Glomerular endothelial cell (primary cell): ENCODE measurements at places on chromosomes 2 and 18.

DNA sequence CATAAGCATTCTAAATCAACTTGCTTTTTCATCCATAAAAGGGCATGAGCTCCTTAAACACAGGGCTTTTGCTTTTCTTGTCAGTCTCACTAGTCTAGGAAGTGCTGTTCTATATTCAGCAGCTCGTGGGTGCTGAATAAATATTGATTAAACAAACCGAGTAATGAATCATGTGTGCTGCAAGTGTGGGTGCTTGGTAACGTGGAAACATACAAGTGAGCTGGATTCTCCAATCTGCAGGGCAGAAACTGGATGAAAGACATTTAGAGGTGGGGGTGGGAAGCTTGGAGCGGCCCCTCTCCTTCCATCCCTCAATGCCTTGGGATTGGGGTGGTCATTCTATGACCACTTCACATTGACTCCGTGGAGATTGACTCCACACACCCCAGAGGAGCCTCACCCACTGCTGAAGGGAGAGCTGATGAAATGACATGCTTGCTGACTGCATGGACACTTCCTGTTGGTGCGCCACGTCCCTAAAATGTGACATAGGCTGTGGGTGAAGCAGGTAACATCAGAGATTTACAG, 114.6 kb downstream of the DOCK10 start:
- no peak for DNase-seq

DNA sequence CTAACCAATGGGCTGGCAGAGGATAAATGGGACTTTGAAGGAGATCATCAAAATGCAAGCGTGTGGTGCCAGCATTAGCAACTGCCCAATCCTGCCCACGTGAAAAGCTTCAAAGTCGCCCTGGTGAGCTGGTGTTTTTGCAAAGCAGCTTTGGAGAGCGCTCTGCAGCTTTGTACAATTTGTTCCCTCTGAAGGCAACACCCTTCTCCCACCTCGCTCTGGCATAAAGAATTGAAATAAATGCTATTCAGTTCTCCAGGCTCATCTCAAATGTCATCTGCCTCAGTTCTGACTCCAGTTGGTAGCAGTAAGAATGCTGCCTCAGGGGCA, 3.5 kb downstream of the COPS9 start:
- no peak for DNase-seq

GRCh38 chr2:28408764-28409599, 16.3 kb downstream of the FOSL2 start:
- no peak for DNase-seq

GRCh38 chr2:234494361-234495250, 2.3 kb downstream of the ARL4C start:
- no peak for DNase-seq

- no peak for DNase-seq
Measured at GRCh38 chr2:42047488-42048298, at the start of gene PKDCC. Gene PKDCC (plus strand): TSS chr2:42048021. CDS start chr2:42048200, 179 bp downstream.

- DNase-seq = no peak
Measured at GRCh38 chr2:152716805-152717227, 445 bp downstream of the PRPF40A start.

DNA sequence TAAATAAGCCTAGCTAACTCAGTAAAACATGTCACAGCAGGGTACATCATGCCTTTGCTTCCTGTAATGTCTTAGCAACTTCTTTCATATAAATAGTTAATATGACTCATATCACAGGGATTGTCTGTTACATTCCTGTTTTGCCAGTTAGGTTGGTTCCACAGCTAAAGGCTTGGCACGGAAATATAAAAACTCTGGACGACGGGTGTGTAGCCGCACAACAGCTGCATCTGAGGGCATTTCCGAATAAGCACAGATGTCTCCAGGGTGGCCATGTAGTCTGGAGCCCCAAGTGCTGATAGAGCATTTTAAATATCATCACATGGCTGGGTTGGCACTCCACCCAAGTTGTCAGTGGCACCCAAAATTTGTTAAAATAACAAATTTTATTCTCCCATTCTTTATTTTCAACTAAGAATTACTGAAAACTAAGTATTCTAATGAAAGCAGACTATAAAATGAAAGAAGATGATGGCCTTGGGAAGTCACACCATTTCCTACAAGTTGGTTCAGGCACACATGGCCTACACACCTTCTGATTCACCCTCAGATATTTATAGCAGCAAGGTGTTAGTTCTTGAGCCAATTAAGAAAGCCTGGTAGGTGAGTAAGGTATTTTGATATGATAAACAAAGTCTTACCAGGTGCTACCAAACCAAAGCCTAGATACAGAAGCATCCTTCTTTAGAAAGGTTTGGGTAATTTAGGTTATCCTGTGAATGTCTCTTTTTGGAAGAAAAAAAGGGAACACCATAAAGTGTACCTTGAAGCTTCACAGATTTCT, 61.8 kb upstream of the STK17B start:
- DNase-seq = peak; percentile 86

DNA sequence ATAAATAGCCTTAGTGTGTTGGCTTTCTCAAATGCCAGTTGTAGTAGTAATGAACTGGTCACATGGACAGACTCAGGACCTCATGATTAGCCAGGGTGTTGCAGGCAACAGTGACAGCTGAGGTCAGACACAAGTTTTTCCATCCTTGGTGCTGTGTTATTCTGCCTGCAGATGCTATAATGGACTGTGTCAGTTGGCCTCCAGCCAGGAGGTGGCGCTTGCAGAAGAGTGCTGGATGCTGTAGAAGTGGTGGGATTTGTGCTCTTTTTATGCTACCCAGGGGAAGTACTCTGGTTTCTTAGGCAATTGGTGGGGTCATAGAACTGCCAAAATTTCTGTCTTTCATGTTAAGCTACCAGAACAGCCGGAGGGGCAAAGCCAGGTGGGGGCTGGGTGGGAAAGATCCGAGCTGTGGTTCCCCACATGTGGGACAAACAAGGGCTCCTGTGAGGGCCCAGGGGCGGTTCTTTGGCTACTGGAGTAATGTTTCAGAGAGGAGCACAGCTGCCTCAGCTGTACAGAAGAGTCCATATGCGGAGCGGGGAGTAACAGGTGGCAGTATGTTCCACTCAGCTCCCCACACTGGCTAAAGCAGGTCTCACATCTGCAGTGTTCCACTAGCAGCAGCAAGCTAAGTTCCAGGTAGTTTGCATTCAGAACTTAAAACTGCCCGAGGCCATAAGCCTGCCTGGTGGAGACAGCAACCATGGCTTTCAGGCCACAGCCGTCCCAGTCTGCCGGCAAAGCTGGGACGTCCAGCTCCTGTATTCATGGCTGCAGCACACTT, 104.4 kb downstream of the GULP1 start:
- DNase-seq = no peak

- DNase-seq = no peak
Measured at GRCh38 chr2:18762667-18763066, 173.3 kb upstream of the NT5C1B start.

DNA sequence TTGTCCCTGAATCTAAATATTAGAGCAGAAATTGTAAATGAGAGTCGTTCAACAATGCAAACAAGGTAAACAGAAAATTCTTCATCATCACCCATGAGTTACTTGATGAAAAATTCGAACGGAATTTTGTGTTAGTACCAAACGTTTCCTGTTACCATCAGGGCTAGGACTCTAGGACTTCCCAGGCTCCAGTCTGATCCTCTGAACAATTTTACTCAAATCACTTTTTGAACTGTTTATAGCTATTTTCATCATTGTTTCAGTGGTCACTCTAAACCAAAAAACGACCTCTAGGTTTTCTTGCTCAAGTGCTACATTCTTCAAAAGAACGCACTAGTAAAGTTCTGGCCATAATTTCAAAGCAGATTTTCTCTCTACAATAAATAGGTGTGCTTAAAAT, 273.3 kb downstream of the MREG start:
- DNase-seq = no peak

- no peak for DNase-seq
Measured at GRCh38 chr2:195683174-195683573, 26.1 kb downstream of the SLC39A10 start.

DNA sequence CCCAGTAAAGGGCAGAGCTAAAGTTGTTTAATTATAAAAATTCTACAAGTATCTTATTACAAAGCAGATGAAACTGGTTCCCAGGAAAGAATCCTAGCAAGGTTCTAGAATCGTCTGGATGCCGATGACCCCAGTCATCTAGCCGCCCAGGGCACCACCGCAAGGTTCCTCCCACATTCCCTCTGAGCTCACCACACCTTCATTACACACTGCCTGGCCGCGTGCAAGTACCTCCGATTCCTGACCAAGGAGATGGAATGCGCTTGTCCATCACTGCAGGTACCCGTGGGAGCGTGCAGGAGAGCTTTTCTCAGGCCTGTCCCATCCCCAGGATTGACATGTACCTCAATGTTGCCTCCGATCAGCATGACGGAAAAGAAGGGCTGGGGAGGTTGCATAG, 158.5 kb downstream of the LAMA1 start:
- DNase-seq = no peak

- DNase-seq = no peak
Measured at GRCh38 chr2:212938144-212938793, 213.1 kb downstream of the IKZF2 start.

DNA sequence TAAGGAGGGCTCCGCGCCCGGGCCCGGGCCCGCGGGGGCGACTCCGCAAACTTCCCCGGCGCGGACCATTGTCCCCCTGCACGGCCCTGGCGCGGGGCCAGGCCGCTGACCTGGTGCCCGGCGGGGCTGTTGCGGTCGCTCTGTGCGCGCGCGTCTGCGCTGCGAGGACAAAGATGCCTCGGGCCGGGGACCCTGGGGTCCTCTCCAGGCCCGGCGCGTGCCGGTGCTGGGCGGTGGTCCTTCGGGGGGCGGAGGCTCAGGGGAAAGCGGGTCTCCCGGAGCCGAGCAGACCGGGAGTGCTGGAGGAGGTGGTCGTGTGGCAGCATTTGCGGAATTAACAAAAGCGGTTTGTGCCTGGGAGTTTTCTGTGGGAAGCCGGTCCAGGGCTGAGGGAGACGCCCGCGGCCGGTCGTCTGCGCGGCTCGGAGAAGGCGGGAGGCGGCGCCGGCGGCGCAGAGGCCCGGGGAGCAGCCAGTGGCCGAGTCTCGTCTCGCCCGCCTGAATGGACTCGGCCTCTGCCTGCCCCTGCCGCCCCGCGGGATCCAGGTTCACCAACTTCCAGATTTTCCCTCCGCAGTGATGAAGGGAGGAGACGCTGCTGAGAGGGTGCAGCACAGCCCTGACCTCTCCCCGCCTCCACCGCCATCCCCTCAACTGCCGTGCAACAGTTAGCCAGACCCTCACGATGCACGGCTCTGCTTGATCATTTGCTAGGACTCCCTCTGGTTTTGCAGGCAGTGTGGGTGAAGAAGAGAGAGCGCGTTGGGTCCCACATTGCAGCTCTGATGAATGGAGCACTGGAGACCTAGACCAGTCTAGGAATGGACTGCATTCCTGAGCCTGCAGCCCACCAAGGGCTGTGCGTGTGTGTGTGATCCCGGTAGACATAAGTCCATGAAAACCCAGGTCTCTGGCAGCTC, 705 bp downstream of the EFR3B start:
- no peak for DNase-seq

DNA sequence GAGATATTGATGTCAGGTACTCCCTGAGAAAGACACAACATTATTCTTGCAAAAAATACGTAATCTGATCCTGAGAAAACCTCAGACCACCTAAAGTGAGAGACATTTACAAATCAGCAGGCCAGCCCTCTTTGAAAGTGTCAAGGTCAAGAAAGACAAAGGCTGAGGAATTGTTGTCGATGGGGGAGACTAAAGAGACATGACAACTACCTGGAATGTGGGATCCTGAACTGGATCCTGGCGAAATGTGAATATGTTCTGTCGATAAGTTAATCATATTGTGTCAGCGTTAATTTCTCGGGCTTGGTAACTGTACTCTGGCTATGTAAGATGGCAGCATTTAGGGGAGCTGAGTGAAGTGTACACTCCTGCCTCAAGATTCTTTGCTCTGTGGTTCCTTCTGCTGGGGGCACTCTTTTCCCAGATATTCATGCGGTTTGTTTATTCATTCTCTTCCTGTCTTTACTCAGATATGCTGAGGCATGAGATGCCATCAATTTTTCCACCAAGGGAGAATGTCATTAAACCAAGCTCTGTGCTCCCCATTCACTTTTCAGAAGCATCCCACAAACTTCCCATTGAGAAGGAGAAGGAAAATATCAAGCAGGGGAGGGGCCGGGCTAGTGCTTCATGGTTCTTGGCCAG, 154.9 kb downstream of the CAPN13 start:
- DNase-seq = no peak

- no peak for DNase-seq
Measured at GRCh38 chr18:13501543-13501887, 224.8 kb downstream of the FAM210A start.

GRCh38 chr2:26590508-26590907, 50.7 kb downstream of the CIB4 start:
- no peak for DNase-seq

DNA sequence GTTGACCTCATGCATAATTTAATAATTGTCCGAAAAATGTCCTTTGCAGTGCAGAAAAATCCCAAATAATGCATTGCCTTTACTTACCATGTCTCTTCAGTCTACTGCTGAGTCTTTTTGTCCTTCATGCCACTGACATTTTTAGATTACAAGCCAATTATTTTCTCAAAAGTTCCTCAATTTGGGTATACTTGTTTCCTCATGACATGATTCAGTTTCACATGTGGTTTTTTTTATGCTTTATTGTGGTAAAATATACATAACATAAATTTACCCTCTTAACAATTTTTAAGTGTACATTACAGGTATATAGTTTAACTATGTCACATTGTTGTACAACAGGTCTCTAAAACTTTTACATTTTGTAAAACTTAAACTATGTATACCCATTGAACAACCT, 81.0 kb downstream of the EPC2 start:
- DNase-seq = no peak

GRCh38 chr2:11680182-11680900, 10.3 kb upstream of the NTSR2 start:
- no peak for DNase-seq

GRCh38 chr18:64167408-64167925, 18.6 kb upstream of the LINC00305 start:
- DNase-seq = no peak

- peak; percentile 7 for DNase-seq
Measured at GRCh38 chr18:23166891-23167541, 31.7 kb downstream of the CABLES1 start.

DNA sequence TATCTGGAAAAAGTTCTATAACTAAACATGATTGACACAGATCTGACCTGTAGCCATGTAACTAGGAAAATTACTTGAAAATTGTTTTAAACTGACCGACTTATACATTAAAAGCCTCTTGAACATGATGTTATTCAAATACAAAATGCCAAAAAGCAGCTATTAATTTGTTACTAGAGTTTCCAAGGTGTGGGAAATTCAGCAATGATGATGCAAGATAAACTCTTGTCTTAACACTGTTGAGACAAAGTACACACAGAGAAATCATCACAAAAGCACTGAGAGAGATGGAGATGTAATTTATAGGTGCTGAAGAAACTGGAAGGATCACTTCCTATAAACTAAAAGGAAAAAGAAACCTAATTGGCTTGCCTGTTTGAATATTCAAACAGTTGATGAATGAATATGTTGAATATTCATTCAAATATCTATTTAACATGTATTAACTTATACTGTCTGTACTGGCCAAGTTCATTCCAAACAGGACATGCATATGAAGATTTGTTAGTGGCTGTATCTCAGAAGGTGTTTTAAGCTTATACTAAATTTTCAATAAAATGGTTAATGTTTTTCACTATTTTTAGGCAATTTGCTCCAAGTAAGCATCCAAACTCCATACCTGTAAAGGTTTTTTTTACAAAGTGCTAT, 34.6 kb upstream of the WDR75 start:
- no peak for DNase-seq

GRCh38 chr18:57780706-57781347, 22.3 kb downstream of the ATP8B1 start:
- peak; percentile 93 for DNase-seq

GRCh38 chr2:75327334-75327733, 128.0 kb upstream of the TACR1 start:
- DNase-seq = no peak

GRCh38 chr2:238024986-238025385, 35.8 kb upstream of the SCLY start:
- DNase-seq = no peak
